ENCODE measurements at places on chromosomes 1 and 21.

DNA sequence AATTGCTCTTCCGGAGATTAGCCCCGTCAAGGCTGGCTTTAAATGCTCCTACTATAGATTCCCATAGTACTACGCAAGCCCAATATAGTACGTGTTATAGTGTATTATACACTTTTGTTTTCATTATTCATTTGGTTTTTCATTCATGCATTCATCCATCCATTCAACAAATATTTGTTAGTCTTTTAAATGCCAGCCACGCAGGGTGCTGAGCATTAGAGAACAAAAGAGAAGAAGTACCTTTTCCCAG is 513 bp upstream of the RAB3GAP2 start:
- DNase-seq = no peak

GRCh38 chr21:46193829-46194373 is 9.6 kb upstream of the SPATC1L start:
- no peak for DNase-seq

DNA sequence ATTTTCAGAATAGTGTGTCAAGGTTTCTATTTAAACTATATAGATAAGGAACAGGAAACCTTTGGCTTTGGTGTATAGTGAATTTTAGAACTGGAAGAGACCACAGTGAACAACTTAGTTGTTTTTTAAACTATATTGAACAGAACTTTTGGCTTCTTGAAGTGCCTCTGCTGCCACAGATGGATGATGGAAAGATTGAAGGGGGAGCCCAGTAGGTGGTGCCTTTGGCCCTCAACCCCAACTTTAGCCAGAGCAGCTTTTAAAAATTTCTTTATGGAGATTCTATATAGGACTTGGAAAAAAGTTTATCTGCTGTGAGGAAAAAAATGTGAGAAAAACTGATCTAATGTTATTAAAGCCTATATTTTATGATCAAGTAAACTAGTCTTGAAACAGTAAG is 50.2 kb downstream of the SWT1 start:
- no peak for DNase-seq

- DNase-seq = no peak
These were observed 7.9 kb upstream of the EDN2 start for GRCh38 chr1:41492341-41492848.

GRCh38 chr1:212699625-212700222 is at the start of gene BATF3:
TSS of gene BATF3 (minus strand) at chr1:212699840. CDS start at chr1:212699762, 78 bp downstream.
- no peak for DNase-seq
